Activated T-cell treated with anti-CD3 and anti-CD28 coated beads, Interleukin-2, amount 50 U/mL, for 48 hours (primary cell): ENCODE measurements at places on chromosomes 3 and 15.
A peak's percentile ranks its signal among the peaks of the same experiment; 100 is the strongest.

GRCh38 chr15:69675731-69676130 lies 223.1 kb downstream of the RPLP1 start:
- DNase-seq, result no peak

GRCh38 chr3:171508676-171509075 lies 48.5 kb upstream of the TNIK start:
- DNase-seq, result no peak

DNA sequence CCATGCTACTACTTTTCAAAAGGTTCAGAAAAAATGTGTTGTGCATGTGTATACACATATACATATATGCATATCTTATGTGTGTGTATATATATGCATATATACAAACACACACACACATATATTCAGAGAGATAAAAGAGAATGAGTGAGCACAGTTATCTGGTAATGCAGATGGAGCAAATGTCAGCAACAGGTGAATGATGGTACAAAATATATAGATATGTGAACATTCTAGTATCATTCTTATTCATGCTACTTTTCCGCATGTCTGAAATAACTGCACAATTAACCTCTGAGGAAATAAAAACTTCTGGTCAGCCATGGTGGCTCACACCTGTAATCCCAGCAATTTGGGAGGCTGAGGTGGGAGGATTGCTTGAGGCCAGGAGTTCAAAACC lies 222.6 kb upstream of the NANOGP8 start:
- no peak for DNase-seq

DNA sequence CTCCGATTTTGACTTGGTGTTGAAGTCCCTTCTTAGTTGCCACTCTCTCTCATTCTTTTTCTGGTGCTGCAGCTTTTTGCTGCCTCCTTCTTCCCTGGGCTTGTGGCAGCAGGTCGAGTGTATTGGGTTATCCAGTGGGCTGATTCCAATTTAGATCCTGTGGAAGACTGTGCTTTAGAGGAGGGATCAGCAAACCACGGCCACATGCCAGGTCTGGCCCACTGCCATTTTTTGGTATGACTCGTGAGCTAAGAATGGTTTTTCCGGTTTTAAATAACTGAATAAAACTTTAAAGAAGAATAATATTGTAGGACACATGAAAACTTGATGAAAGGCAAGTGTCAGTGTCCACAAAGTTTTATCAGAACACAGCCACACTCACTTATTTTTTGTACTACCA lies 330.5 kb downstream of the ROBO2 start:
- no peak for DNase-seq

DNA sequence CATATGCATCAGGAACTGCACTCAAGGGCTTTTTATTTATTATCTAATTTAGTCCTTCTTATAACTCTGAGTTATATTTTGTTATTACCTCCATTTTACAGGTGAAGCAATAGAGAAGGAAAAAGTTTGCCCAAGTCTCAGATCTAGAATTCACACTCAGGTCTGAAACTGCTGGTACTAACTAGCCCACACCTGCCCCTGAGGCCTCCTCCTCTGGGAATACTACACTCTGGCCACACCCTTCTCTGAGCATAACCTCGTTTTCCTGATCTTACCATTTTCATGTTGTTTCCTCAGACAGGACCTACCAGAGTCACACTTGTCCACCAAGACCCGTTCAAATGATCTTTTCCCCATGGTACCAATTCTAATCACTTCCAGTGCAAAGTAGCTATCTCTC lies 94.1 kb upstream of the CHRM5 start:
- no peak for DNase-seq

- DNase-seq, result no peak
Measured at GRCh38 chr3:151430821-151431484, 29.9 kb downstream of the IGSF10 start.

GRCh38 chr15:79436037-79436780 lies 4.1 kb downstream of the MINAR1 start:
- no peak for DNase-seq

- DNase-seq, result no peak
Measured at GRCh38 chr3:56624725-56625124, 58.3 kb downstream of the TASOR start.

- no peak for DNase-seq
Measured at GRCh38 chr15:40317580-40317979, 5.9 kb upstream of the INAFM2 start.

DNA sequence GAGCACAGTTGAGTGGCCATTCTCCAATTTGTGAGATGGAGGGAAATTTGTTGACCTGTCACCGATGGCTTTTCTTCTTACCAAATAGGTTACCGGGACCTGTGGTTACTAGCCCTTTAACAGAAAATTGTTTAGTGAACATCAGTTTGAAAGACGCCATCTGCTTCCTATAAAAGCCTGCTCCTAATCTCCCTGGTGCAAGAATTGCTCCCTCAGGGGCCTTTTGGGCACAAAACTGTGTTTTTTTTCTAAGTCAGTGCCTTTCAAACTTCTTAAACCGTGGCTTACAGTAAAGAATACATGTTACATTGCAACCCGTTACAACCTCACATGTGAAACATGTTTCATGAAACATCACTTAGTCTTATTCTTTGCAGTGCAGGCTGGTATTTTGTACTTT lies 15.0 kb downstream of the CACNA2D3 start:
- DNase-seq, result no peak

GRCh38 chr3:195868866-195869412 lies 39.4 kb downstream of the TNK2 start:
- DNase-seq, result no peak

DNA sequence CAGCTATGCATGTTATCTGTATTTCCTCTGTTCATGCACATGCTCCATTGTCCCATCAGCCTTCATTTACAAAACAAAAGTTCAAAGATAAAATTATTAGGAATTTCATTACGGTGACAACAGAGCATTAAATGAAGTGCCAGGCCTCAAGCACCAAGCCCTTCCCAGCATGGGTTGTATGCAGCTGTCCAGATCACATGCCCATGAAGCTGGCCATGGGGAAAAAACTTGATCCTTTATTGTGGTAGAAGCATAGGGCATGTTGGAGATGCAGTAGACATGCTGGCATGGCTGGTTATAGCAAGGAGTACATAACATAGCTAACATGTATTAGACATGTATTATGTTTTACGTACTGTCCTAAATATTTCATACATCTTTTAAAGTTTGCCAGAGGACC lies 4.1 kb upstream of the THRB start:
- DNase-seq, result no peak

- no peak for DNase-seq
Measured at GRCh38 chr3:30248423-30248822, 358.0 kb upstream of the TGFBR2 start.

DNA sequence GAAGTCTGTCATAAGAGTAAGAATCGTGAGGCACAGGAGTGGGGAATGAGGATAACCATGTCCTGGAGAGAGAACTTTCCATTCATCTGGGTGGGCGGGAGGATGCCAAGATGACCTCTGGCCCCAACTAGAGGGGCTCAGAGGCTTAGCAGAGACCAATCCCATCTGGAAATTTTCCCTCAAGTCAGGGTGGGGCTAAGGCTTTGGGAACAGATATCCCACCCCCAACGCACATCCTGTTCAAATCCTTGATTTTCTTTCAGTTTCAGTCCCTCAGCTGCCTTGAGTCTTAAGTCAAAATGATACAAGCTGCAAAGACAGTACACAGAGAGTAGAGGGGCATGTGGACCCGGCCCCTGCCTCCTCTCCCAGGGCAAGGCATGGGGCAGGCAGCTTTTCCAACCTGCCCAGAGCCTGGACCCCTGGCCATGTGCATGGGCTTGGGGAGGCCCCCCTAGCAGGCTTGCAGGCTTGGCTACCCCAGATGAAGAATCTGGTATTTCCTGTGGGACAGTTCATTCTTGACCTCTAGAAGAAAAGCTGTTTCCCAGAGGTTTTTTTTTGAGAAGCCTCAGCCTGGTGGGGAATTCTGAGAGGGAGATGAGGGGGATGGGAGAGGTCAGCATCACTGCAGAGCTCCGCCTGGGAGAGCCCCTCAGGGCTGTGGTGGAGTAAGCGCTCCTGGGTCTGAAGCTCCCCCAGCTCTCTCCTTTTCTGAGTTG lies 109.7 kb upstream of the HACD2 start:
- DNase-seq, result no peak

DNA sequence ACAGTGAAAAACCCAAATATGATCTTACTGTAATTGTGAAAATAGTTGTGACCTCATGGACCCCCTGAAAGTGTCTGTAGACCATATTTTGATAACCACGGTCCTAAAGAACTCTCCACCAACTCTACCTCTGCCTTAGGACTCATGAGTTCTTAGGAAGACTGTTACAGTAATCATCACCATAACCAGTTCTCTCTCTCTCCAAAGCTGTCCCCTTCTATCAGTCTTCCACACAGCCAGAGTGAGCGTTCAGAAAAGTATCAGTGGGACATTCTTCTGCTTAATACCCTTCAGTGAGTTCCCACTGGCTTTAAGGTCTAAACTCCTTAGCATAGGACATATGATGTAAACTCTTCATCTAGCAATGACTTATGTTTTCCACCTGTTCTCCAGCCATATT lies 27.6 kb upstream of the ST6GAL1 start:
- no peak for DNase-seq

GRCh38 chr3:58025837-58026569 lies 17.8 kb downstream of the FLNB start:
- no peak for DNase-seq

DNA sequence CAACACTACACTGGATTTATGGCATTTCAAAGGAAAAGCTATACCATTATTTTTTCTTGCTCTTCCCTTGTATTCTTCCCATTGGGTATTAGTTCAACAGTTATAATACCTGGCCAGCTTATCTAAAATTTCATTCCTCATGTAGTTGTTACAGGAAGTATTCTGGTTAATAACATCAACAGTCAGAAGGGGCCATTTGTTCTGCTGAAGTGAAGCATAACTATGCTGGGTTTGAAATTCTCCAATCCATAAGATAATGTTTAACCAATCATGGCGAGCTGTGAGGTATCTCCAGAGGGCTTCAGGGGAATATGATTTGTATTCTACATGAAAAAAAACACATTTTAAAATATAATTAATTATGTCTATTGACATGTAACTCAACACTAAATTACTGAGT lies 43.4 kb downstream of the SPG11 start:
- no peak for DNase-seq

DNA sequence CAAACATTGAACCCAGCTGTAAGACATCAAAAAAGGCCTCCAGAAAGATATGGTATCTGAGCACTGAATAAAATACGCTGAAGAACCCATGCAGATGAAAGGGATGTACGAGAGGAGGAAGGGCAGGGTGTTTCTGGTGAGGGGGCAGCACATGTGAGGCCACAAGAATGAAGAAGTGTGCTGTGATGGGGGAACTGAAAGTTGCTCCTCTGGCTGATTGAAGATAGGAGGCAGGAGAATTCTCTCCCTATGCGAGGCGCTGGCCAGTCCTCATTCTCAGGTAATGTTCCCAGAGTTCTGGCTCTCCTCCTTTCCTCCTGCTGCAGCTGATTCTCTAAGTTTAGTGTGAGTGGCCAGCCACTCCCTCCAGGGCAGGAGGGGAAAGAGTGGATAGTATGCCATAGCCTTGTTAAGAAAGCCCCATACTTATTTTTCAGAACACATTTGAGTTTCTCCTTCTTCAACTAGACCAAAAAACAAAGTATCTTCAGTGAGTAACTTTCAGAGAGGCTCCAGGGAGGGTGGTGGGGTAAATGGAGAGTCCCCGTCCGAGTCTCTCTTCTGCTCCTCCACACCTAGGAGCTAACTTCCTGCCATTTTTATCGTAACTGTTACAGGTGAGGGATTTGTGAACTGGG lies 26.9 kb upstream of the MYO1E start:
- no peak for DNase-seq

DNA sequence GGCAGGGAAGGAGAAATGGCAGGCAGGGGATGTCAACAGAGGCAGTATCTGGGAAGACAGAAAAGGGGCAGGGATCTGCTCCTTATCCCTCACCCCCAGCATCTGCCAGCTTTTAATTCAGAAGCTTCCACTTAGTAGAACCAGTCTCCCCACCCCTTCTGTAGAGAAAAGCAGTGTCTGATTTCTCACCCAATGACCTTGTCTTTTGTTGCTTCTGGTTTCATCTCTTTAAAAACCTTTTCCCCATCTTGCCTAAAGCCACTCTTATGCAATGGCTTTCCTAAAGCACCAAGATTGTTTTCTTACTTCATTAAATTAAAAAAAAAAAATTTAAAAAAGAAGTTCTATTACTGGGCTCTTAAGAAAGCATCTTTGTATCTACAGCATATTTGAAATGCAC lies 27.8 kb downstream of the ARHGEF3 start:
- DNase-seq, result no peak

DNA sequence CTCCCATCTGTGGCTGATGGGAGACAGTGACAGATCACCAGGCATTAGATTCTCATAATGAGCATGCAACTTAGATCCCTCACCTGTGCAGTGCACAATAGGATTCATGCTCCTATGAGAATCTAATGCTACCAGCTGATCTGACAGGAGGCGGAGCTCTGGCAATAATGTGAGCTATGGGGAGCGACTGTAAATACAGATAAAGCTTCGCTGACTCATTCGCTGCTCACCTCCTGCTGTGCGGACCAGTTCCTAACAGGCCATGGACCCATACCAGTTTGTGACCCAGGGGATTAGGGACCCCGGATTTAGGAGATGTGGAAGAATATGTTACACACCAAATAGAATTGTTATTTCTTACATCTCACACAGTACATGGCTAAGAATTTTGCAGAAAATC lies 6.7 kb downstream of the ARGFX start:
- no peak for DNase-seq

DNA sequence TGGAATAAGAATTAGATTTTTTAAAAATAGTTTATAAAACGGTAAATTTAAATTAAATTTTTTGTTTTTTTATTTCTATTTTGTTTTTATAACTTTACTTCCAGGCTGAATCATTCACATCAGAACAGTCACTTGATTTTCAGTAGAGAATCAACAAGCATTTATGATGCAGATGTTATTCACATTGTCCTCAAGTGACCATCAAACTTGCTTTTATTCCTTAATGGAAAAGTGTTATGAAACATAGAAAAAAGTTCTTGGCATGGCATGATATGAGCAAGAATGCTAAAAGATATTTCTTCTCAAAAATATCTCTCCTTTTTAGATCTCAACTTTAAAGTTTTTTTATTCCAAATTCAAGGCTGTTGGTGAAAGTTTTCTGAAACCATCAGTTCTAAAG lies 70.9 kb upstream of the TGFBR2 start:
- no peak for DNase-seq

DNA sequence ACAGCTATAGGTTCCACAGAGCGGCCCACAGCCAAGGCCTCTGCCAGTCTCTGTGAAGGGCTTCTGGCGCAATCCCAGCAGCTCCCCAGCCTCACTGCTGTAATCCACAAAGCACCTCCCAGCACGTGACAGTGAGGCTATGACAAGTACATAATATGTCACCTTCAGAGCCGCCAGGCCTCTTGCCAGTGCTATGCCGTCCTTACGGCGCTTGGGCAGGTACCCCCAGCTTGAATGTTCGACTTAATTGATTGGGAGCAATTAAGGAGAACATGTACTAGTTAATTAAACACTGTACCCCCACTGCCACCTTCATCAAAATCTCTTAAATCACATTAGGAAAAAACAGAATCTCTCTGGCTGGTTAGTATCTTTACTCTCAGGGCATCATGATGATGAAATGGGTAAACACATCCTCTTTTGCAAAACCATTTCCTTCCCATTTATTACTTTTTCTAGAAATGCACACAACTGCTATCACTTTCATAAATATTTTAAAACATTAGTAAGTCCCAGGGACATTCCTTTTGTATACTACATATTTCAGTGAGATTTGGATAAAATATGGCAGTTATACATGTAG lies 169.9 kb downstream of the XXYLT1 start:
- DNase-seq, result no peak

- DNase-seq, result peak; percentile 56
Measured at GRCh38 chr3:14410503-14411165, 8.2 kb downstream of the SLC6A6 start.
